ENCODE measurements at places on chromosomes 11 and 22. TPM values are rescaled to one million over a fixed set of nuclear protein-coding genes. Genes with fewer than 3 reads are reported as not detected.
A peak's percentile ranks its signal among the peaks of the same experiment; 100 is the strongest.

Gene MTA2
- 231 TPM for total RNA-seq

DNA sequence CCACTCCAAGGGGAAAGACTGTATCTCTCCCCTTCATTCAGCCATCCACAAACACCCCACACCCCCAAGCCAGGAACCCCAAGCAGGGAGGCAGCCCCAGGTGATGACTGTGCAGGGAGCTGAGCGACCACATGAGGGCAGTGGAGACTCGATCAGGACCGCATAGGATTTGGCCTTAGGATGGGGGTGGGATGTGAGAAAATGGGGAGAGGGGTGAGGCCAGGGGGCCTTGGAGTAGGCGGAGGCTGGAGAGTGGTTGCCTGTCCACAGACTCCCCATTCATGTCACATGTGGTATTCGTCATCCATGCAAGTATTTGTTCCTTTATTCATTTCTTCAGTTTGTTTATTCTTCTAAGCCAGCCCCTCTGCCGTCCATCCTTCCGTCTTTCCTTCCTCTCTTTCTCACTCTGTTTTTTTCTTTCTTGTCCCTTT, 2.7 kb upstream of the RHOD start:
- DNase-seq, result peak; percentile 55

DNA sequence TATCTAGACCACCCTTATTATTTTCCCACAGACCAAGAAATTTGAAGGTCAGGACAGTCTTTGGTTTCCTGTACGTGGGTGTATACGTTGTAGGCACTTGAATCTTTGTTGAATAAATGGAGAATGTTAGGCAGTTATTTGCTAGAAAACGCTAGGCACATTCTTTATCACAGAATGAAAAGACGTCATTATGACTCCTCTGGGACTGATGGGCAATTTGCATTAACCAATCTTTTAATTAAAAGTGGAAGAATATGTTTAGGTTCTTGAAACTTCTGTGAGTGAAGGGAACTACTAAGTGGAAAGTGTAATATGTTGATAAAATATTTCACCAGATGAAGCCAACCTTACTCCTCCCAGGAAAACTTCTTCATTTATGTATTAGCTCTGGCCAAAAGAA, 5.7 kb downstream of the CAT start:
- no peak for DNase-seq

Gene NRIP3
- total RNA-seq, result 1.4 TPM

- no peak for DNase-seq
Measured at GRCh38 chr11:7306900-7307299, 55.2 kb downstream of the SYT9 start.

Gene LRP4
- 0.06 TPM for total RNA-seq

Gene CHST1
- total RNA-seq, result not detected

Gene RASGRP2
- 159 TPM for total RNA-seq

Gene TTC9C
- total RNA-seq, result 49.5 TPM

Data from activated naive CD8-positive, alpha-beta T cell treated with anti-CD3 and anti-CD28 coated beads, Interleukin-2, amount 10 ng/mL, durations not matched to agents 7 days and 5 days (primary cell).